ENCODE measurements at places on chromosomes 16 and 17.

DNA sequence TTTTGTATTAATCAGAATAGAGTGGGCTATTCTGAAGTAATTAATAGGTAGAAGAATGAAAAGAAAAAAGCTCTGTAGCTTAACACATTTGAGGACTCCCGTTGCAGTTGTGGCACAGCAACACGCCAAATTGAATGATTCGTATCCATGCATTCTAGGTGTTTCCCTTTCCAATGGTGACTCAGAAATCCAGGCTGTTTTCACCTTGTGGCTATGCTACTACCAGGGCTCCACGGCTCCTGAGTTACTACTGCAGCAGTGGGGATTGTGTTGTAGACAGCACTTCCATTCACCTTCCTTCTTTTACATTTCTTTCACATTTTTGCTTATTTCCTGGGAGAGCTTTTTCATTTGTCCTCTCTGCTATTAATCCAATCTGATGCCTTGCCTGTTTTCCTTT is 1616.4 kb downstream of the CDH8 start:
- DNase-seq, result no peak

DNA sequence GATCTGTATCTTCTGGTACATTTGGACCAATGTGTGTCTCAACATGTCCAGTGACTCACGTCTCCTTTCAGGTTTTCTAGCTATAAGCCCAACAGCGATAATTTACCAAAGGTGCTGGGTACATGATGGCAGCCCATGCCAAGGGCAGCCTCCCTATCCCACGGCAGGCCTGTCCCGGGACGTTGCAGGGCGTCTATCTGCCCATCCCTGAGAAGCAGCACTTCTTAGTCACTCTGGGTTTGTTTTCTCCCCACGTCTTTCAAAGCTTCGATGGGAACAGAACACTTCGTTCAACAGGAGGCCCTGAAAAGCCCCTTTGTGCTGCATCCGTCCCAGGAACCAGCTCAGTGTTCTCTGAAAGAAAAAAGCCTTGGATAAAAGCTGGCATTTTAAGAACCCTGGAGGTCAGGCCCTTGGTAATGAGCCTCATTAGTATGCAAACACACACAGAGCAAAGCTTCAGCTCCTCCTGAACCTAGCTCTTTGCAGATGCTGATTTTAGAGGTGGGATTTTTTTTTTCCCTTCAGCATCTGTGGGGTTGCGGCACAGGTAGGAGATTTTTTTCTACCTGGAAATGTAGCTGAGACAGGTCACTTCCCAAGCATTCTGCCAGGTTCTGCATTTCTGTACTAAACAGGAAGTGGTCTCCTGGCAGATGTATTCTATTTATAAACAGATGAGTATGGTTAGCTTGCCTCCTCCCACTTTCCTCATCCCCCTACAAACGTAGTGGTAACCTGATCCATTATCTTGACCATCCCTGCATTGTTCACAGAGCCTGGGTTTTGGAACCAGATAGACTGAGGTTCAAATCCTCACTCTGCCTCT is 17.5 kb upstream of the MT4 start:
- no peak for DNase-seq

DNA sequence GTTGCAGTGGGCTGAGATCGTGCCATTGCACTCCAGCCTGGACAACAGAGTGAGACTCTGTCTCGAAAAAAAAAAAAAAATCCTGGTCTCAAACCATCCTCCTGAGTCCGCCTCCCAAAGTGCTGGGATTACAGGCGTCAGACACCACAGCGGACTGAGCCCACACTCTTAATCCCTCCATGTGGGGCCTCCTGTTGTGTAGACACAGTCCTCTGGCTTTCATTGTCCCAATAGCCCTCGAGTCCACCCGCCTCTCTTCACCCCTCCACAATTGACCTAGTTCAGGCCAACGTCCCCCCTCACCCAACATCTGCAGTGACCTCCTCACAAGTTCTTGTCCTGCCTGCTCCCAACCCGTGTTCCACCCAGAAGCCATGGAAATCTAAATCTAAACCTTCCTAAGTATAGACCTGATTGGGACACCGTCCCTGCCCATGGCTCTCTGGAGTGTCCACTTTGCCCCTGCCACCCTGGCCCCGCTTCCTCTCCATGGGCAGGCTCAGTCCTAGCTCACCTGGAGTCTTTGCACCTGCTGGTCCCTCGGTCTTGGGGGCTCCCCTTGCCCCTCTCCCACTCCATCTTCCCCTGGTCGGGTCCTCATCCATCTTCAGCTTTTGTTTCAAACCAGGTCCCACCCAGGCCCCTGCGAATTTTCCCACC is 46.7 kb downstream of the HAPSTR1 start:
- DNase-seq, result peak; percentile 41

DNA sequence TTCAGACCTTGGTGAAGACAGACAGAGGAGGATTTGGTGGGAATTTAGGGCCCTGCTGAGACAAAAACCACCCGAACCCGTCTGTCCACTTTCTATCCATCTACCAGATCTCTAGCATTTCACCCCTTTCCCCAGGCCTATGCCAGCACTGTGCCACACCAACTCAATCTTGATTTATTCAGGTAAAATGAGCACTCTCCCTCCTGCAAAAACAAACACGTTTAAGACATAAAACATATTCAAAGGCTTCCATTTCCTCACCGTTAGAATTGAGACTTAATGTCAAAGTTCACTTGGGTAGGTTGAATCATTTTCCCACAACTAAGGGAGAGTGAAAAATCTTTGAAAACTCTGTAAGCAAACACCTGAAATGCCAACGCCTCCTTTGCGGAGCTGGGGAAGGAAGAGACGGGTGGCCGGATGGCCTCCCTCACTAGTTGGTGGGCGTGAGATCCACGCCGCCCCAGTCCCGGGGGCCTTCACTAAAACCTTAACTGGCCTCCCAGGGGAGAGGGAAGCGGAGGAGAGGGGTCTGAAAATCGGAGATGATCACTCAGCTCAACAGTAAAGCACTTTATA is 862 bp downstream of the DCAKD start:
- DNase-seq, result no peak

DNA sequence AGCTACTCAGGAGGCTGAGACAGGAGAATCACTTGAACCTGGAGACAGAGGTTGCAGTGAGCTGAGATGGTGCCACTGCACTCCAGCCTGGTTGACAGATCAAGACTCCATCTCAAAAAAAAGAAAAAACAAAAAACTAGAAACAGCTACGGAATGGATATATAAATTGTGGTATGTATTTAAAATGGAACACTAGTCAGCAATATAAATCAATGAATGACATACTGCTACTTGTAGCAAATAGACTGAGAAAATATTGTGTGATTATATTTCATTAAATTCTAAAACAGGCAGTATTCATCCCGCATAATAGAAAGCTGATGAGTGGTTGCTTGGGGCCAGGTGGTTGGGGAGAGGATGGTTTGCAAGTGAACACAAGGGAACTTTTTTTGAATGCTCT is 261.7 kb downstream of the BCAS3 start:
- no peak for DNase-seq

- peak; percentile 42 for DNase-seq
Observed at GRCh38 chr17:71976011-71976649, 144.7 kb upstream of the SOX9 start.

- peak; percentile 94 for DNase-seq
Observed at GRCh38 chr17:4997302-4998026, at the start of the genes INCA1 and KIF1C. Gene INCA1, minus strand, starts transcription at chr17:4997522. Its CDS starts 3,085 bp downstream, at chr17:4994437. Gene KIF1C, plus strand, starts transcription at chr17:4997950. Its CDS starts 2,297 bp downstream, at chr17:5000247.

DNA sequence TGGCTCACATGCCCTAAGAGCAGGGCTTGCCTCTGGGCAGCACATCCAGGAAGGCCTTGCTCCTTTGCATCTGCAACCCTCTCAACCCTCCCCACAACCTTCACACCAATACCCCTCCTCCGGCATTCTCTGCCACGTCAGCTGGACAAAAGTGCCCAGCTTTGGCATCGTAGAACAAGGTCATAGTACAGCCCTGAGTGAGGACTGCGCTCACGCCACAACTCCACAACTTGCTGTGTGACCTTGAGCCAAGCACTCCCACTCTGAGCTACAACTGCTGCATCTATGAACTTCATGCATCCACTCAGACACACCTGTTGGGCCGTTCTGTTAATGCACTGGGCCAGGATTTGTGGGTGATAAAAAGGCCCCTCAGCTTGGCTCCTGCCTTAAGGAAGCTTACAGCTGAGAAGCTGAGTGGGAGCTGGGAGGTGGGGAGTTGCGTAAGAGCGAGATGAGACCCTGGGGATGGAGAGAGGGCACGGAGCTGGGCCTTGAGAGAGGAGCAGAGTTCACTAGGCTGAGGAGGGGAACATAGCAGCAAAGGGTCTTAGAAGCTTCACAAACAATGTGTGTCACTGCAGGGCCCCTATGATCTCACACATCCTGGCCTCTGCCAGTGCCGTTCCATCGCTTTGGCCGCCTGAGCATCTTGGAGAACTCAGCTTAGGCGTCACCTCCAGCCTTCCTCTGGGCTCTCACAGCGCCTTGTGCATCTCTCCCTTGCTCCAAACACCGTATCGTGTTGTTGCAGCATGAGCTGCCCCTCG is 8.6 kb upstream of the MRC2 start:
- DNase-seq, result no peak

GRCh38 chr17:70464995-70465394 is 295.7 kb downstream of the KCNJ2 start:
- no peak for DNase-seq
